ENCODE measurements at places on chromosomes 2 and 18. TPM values are rescaled to one million over a fixed set of nuclear protein-coding genes. Genes with fewer than 3 reads are reported as not detected.
A peak's percentile ranks its signal among the peaks of the same experiment; 100 is the strongest.

DNA sequence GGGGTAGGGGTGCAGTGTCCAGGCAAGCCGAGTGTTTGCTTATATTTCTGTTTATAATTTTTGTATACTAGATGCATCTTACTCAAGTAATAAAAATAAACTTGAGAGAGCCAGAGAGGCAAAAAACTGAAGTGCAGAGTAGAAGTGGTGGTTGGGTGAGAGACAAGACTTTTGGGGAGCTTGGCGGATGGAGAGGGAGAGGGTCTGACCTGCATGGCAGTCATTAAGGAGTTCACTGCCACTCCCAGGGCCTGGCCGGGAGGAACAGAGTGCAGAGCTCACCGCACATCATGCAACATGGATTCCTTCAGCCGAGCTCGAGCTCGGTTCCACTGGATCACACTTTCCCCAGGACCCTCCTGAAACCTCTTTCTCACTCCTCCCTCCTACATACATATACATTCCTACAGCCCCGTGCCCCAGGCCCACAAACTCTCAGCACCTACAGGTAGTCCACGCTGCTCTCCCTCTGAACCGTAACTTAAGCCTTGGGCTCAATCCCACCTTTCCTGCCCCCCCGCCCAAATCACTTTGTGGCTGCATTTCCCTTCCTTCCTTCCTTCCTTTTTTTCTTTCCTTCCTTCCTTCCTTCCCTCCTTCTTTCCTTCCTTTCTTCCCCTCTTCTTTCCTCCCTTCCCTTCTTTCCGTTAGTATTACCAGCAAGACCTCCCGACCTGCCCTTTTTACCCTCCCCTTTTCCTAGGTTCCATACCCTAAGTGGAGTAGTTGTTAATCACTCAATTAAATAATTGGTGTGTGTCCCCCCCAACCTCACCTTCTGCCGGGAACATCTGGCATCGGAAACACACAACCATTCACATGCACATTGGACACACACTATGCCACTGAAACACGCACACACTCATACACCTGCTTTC is 37.1 kb upstream of the ATP6V1B1 start:
- H3K4me1 ChIP-seq: peaks cover 15% of the 10 kb centered on the region
- peak overlapping the region; percentile 26 for H3K4me3 ChIP-seq
- no peak for DNase-seq
- H3K27me3 ChIP-seq: peaks cover 83% of the 10 kb centered on the region
- H3K27ac ChIP-seq: no peak overlapping the region

- H3K36me3 ChIP-seq: no peaks in the 10 kb centered on the region
- H3K27ac ChIP-seq: no peak overlapping the region
- DNase-seq: no peak
- H3K27me3 ChIP-seq: no peaks in the 10 kb centered on the region
Measured at GRCh38 chr18:22987547-22988189, 54.5 kb downstream of the RBBP8 start.

- H3K4me3 ChIP-seq: no peak overlapping the region
- DNase-seq: no peak
- H3K4me1 ChIP-seq: no peaks in the 10 kb centered on the region
Measured at GRCh38 chr2:37802899-37803379, 122.1 kb upstream of the RMDN2 start.

DNA sequence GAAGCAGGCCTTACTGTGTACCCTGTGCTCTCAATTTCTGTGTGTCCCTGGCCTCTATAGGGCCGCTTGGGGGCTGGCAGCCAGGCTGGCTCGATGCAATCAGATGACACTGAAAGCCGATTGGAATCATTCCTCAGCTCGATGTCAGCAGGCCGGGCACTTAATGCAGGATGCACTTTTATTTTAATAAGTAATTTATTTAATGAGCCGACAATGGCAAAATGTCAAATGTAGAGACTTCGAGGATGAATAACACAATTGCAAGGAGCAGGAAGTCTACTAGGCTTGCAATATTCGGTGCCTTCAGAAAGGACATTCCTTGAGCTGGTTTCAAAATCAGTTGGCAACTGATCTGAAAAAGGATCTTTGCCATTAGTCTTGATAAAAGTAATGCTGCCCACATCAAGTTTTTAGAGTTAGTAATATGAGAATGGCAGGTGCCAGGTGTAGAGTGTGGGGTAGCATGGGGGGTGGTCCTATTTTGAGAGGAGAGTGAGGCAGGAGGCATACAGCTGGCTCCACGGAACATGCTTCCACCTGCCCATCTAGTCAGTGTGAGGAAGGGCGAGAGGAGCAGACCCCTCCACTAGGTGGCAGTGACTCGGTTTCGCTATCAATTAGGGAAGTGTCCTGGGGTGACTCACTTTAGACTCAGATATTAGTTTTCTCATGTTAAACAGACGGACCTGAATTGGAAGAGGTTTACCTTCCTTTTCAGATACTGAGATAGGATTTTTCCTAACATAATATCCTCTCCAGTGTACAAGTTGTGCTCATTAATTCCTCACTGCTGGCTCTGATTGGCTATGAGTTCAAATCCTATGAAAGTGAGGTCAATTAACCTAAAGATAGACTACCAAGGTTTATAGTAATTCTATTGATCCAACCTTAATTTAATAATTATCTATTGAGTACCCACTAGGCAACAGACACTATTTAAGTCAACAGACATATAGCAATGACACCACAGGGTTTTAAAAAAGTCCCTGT is 80.9 kb downstream of the NABP1 start:
- H3K27me3 ChIP-seq: peaks cover 12% of the 10 kb centered on the region
- no peaks in the 10 kb centered on the region for H3K36me3 ChIP-seq
- no peak overlapping the region for H3K4me3 ChIP-seq
- peaks cover 2% of the 10 kb centered on the region for H3K4me1 ChIP-seq
- no peak for DNase-seq

DNA sequence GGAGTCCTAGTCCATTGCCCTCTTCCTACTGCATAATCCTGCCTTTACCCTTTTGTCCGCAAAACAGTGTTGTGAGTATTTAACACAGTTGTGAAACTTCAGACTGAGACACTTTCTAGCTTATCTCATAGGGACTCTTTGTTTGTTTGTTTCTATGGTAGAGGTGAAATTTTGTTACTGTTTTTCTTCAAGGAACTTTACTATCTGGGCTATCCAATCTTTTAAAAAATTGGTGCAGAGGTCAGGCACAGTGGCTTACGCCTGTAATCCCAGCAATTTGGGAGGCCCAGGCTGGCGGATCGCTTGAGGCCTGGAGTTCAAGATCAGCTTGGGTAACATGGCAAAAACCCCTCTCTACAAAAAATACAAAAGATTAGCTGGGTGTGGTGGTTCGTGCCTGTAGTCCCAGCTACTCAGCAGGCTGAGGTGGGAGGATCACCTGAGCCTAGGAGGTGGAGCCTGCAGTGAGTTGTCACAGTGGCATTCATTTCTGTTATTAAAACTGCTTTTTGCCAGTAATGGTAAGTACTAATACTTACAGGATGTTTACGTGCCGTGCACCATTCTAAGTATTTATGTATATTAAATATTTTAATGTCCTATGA is 18.8 kb downstream of the GMCL1 start:
- H3K27me3 ChIP-seq: no peaks in the 10 kb centered on the region
- H3K4me3 ChIP-seq: no peak overlapping the region
- DNase-seq: no peak
- H3K4me1 ChIP-seq: no peaks in the 10 kb centered on the region
- peaks cover 22% of the 10 kb centered on the region for H3K36me3 ChIP-seq
- H3K27ac ChIP-seq: peak overlapping the region; percentile 6

DNA sequence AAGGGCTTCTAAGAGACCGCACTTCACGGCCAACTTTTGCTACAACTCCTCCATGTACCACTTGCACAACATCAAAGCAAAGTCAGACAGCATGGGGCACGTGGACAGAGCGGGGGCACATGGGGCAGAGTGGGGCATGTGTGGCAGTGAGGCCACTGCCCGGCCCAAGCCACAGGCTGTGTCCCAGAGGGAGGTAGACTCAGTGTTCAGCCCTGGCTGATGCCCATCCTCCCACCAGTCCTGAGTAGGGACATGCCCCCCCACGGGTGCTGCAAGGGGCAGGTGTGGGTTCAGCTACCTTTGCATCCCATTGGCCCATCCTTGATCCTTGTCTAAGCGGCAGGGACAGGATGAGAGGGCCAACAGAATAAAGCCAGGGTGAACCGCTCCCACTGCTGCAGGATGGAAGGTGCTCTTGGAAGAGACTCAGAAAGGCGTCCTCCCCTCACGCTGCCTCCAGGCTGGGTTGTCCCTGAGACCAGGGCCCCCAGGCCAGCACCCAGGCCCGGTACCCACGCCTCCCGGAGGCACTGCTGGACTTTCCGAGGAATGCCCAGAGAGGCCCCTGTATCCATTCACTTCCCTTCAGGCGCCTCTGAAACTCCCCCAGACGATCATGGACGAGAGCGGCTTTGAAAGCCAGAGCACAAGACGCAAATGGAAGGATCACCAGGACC is 218.2 kb downstream of the NDUFA10 start:
- H3K4me3 ChIP-seq: no peak overlapping the region
- no peaks in the 10 kb centered on the region for H3K36me3 ChIP-seq
- no peaks in the 10 kb centered on the region for H3K27me3 ChIP-seq
- no peak overlapping the region for H3K27ac ChIP-seq

DNA sequence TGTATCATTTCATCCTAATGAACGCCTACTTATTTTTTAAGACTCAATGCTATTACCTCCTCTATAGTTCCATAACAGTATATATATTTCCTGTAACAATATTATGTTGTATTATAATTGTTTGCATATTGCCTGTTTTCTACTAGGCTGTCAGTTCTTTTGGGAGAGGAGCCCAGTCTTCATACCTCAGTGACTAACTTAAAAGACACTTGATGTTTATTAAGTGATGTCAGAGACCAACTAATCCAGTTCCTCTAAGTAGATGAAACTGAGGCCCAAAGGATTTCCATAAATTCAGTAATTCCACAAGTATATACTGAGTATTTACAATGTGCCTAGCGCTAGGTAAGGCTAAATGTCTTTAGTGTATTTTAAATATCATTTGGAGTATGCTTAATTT is 48.9 kb upstream of the AAK1 start:
- peak overlapping the region; percentile 81 for H3K4me3 ChIP-seq
- H3K4me1 ChIP-seq: peaks cover 83% of the 10 kb centered on the region
- H3K36me3 ChIP-seq: no peaks in the 10 kb centered on the region
- H3K27ac ChIP-seq: peak overlapping the region; percentile 97

DNA sequence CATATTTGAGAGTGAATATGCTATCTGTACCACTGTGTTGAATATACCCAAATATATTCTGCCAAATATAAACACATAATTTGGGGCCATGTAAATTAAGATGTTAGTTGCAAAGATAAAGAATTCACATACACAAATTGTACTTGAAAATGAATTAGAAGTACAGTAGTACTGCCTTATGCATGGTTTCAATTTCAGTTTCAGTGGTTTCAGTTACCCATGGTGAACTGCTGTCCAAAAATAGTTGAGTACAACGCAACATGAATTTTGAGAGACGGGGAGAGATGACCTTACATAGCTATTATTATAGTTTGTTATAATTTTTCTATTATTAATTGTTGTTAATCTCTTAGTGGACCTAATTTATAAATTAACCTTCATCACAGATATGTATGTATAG is 1313.0 kb upstream of the FAM98A start:
- no peak overlapping the region for H3K4me3 ChIP-seq
- no peak for DNase-seq
- no peaks in the 10 kb centered on the region for H3K4me1 ChIP-seq

GCG gene
- polyA plus RNA-seq: not detected

SERPINB12 gene
- not detected for polyA plus RNA-seq

KCNK3 gene
- polyA plus RNA-seq: not detected

CABYR gene
- polyA plus RNA-seq: 0.28 TPM

ARHGAP28 gene
- not detected for polyA plus RNA-seq

DLX1 gene
- not detected for polyA plus RNA-seq
